ENCODE measurements at places on chromosomes 16 and 17.

DNA sequence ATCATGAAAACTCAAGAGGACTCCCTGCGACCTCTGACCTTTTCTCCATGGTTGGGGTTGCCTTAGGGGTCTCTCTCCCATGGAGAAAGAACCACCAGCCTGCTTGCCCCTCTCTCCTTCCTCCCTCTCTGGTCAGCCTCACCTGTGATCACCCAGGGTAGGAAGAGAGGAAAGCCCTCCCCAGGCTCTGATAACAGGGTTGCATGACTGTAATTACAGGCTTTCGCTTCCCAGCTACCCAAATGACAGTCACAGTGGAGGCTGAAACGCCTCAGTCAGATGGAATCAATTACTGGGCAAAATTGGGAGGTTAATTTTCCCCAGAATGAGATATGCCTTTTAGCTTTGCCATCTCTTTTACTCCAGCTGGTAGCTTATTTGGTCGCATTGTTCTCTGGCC lies 265.8 kb upstream of the SOX9 start:
- DNase-seq = no peak

- DNase-seq = no peak
These were observed 72.4 kb downstream of the CES1 start for GRCh38 chr16:55760310-55761001.

- no peak for DNase-seq
These were observed 10.9 kb upstream of the WSB1 start for GRCh38 chr17:27283060-27283459.

DNA sequence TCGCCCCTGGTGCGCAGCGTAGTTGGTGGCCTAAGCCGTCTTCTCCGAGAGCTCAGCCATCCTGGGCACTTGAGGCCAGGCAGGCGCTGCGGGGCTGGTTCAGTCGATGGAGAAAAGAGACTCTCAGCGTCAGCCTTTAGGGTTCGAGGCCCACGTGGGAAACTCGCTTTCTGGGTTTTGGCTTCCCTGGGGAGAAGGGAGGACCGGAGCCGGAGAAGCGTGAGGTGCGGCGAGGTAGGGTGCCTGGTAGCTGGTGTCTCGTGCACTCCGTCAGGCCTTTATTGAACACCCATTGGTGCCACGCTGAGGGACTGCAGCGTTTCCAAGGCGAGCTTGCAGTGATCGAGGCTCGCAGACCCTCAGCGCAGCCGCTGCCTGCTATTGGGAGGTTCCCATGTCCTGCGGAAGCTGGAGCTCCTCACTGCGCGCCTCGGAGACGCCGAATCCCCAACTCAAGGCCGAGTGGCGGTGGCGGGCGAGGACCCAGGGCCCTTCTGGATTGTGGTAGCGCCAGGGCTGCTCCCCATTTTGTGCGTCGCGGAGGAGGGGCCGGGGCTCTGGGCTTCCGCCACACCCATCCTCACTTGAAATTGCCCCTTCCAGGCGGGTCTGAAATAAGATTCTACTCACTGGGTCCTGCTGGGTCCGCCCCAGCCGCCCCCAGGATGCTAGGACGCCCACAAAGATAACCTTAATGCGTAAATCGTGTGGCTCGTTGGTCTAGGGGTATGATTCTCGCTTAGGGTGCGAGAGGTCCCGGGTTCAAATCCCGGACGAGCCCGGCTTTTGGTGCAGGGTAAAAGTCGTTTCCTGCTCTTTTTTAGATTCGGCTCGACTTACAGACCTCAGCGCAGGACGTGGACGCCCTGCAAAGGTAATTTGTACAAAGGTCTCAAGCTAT lies 1.2 kb downstream of the OR1F1 start:
- peak; percentile 38 for DNase-seq

DNA sequence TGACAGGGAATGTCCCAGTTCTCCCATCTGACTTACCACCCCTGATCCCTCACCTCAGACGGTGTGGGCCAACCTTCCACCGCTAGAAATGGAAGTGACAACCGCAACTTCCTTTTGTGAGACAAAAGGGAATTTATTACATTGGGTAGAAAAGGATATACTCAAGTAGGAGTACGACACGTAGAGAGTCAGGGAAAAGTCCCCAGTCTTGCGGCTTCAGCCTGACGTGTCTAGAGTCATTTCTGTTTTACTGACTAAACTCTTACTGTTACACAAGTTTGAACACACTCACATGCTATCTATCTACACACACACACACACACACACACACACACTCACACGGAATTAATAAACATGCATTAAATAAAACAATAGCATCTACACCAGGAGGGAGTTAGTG lies 178.9 kb downstream of the COPRS start:
- peak; percentile 21 for DNase-seq

GRCh38 chr17:63436523-63437110 lies 9.5 kb downstream of the CYB561 start:
- DNase-seq = no peak

DNA sequence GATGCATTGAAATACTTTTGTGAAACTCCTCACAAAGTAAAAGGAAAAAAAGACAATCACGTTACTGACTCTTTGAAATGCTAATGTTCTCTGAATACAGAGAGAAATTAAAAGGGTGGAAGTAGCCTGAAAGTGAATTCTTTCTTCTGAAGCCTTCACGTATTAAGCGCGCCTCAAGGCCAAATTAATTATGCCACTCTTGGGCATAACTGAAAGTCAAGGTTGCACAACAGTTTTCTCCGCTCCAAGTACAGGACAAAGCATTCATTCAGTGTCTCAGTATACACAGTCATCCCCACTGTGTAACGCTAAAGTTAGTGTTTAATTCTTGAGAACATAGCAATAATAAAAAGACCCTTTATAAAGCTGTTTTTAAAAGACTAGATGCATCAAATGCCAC lies 21.5 kb downstream of the PARN start:
- no peak for DNase-seq
